ENCODE measurements at places on chromosomes 11 and 22.

- DNase-seq = no peak
Observed at GRCh38 chr11:77283101-77283500, 18.4 kb downstream of the GDPD4 start.

DNA sequence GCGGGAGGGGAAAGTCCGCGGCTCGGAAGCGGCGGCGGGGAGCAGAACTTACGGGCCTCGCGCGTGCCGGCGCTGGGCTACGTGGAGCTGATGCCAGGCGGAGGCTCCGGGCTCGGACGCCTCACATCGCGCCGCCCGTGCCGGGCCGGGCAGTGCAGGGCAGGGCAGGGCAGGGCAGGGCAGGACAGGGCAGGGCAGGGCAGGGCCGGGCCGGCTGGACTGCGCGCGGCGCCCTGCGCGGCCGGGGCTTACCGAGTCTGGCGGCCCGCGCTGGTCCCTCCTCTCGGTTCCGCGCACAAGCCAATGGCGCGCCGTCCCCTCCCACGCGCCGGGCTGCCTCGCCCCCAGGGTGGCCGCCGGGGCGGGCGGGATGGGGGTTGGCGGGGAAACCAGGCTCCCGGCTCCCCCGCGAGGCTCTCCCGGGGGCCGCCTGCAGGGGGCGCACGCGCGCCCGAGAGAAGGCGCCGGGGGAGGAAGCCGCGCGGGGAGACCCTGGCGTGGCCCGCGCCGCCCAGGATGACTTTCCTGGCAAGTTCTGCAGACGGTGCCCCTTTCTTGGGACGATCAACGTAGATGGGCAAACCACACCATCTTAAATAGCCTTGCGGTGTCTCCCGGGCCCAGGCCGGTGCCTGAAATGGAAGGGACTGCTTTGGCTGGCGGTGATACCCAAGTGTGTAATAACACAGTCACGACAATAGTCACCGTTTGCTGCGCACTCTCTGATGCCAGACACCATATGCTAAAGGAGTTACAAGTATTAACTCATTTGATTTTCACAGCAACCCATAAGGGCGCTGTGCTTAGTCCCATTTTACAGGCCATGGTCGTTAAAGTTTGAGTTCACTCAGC, at the start of gene TP53I11:
Gene TP53I11, minus strand, starts transcription at position 259 of the 852 bp plus-strand sequence. CDS start 12,548 bp downstream, outside the sequence.
- no peak for DNase-seq

GRCh38 chr11:18322818-18323570, 627 bp downstream of the GTF2H1 start:
- DNase-seq = no peak

- no peak for DNase-seq
Observed at GRCh38 chr11:126583101-126583500, 227.6 kb downstream of the ST3GAL4 start.

DNA sequence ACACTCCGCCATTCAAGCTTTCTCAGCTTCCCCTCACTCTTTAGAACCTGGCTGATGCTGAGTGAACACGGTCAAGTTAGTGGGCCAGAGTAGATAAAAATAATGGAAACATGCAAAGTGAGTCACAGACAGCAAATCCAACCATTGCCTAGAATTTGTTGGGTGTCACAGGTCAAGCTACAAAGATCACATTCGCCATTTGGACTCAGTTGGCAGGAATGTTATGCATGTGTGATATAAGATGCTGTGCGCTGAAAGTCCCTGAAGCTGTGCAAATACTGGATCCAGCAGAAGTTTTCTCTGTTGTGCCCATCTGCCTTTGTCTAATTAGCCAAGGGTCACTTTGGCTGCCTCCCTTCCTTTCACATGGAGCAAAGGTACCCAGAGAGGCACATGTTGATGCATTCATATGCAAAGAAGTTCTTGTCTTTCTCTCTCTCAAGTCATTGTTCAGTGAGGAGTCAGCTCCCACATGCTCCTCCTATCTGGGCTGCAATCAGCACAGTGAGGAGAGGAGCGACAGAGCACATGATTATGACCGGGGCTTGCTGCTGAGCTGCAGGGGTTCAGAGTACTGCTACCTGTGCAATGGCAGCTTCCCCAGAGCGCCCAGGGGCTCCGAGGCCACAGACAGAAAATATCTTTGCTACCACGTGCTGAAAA, 39.7 kb downstream of the FLI1 start:
- DNase-seq = no peak

GRCh38 chr22:33538277-33538885, 381.9 kb downstream of the LARGE1 start:
- DNase-seq = no peak
